Activated naive CD8-positive, alpha-beta T cell treated with anti-CD3 and anti-CD28 coated beads, Interleukin-2, amount 10 ng/mL, durations not matched to agents 7 days and 5 days (primary cell): ENCODE measurements at places on chromosomes 7 and 10. TPM values are rescaled to one million over a fixed set of nuclear protein-coding genes. Genes with fewer than 3 reads are reported as not detected.

Gene CCDC172
- total RNA-seq, result not detected

Gene HMX2
- total RNA-seq, result not detected

DNA sequence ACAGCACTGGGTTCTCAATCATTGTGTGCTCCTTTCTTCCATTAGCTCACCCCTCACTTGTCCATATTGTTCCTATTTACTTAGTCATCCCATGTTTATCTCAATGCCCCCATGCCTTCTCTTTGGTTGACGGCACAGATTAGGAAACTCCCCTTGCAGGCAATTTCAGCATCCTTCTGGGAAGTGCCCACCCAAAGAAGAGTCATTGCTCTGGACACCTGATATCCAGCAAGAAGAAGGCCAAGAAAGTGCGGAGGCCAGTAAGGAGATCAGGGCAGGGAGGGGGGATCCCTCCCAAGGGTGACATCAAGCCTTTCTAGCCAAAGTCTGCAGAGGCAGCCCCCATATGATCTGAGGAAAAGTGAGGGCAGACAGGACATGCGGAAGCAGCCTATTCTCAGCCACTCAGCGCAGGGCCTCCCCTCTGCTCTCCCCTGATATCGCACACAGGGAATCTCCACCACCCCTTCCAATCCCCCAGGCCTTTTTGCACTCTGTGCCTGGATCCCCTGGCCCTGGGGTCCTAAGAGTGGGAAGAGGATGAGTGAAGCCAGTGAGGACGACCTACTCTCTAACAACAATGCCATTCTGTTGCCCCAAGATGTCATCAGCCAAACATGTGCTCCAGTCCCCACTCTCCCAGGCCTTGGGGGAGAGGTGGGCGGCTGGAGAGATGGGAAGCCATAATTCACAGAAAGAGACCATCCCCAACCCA is 1.8 kb downstream of the TRPV6 start:
- peaks cover 6% of the 10 kb centered on the region for H3K27me3 ChIP-seq
- no peak overlapping the region for H3K27ac ChIP-seq
- H3K4me3 ChIP-seq, result no peak overlapping the region
- peaks cover 3% of the 10 kb centered on the region for H3K4me1 ChIP-seq
- H3K36me3 ChIP-seq, result no peaks in the 10 kb centered on the region
- DNase-seq, result no peak

GRCh38 chr10:127536972-127537760 is 11.9 kb upstream of the NPS start:
- peaks cover 2% of the 10 kb centered on the region for H3K27me3 ChIP-seq
- no peak overlapping the region for H3K27ac ChIP-seq
- no peak for DNase-seq
- no peaks in the 10 kb centered on the region for H3K4me1 ChIP-seq
- H3K4me3 ChIP-seq, result no peak overlapping the region

DNA sequence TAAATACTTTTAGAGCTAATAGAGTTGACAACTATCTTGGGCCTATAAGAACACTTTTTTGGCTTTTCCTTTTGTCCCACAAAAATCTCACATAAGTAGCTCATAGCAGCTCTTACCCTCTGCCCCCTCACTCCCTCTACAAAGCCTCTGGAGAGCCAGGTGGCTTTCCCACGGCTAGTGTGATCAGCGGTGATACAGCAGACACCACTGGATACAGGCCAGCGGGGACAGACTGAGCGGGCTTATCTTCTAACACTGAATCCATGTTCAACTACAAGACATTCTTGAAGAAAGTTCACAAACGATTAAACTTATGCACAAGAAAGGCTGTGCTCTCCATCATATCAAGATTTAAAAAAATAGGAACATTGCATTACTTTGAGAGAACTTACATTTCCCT is 377.2 kb downstream of the PARD3 start:
- H3K4me1 ChIP-seq, result no peaks in the 10 kb centered on the region
- no peak overlapping the region for H3K27ac ChIP-seq
- H3K4me3 ChIP-seq, result no peak overlapping the region
- H3K27me3 ChIP-seq, result peaks cover 3% of the 10 kb centered on the region

DNA sequence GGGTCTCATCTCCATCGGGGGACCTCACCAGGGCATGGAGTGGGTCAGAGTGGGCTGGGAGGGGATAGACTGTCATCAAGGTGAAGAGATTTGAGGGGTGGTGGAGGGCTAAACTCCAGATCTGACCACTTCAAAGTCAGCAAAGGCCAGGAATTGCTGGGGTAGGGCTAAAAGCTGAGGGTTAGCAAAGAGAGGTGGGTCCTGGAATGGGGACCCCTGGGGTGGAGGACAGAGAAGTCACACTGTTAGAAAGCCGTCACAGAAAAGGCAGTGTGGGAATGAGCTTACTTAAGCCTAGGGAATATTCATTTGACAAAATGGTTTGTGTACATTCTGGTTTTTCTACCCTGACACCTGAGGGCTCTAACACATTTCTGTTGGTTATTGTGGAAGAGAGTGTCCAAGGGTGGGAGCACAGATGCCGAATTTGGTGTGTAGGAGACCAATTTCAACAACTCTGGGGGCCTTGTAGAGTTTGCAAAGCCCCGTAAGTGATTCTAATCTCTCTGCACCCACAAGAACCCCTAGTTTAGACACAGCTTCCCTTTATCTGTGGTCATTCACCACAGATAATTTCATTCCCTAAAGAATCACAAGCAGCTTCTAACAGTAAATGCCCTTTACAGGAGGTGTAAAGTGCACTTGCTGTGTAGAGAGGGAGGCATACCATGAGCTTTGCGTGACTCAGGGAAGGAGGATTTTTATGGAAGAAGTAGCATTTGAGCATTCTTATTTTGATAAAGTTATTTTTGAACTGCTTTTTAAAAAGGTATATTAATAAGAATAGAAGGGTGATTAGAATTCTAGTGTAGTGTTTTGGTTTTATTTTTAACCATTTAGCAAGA is 6.4 kb downstream of the FBH1 start:
- H3K4me1 ChIP-seq, result peaks cover 27% of the 10 kb centered on the region
- peak overlapping the region; percentile 50 for H3K27ac ChIP-seq
- peaks cover 41% of the 10 kb centered on the region for H3K36me3 ChIP-seq
- DNase-seq, result no peak
- no peaks in the 10 kb centered on the region for H3K27me3 ChIP-seq
- no peak overlapping the region for H3K4me3 ChIP-seq
